ENCODE measurements at places on chromosomes 6 and 20.

DNA sequence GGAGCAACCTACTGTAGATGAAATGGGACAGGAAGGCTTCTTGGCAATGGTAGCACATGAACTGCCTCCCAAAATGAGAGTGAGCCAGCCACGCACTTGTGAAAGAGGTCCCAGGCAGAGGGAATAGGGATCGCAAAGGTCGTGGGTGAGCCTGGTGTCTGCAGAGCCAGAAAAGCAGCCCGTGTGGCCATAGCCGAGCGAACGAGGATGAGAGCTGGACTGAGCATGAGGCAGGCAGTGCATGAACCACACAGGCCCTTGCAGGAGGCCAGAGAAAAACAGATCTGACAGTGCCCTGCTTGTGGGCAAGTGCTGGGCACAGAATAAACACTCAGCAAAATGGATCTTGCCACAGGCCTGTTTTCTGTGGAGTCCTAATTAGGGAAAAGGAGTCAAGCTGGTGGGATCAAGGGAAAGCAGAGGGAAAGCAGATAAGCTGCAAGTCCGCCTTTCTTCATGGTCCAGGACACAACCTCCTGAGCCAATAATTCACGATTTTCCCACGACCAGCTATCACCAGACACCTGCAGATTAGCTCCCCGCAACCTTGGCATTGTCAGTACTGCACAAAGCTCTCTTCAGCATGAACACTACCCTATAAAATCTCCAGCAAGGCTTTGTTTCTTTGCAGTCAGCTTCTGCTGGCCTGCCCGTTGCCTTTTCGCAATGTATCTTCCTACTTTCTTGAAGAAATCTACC lies 44.0 kb downstream of the GCNT2 start:
- no peak for DNase-seq

DNA sequence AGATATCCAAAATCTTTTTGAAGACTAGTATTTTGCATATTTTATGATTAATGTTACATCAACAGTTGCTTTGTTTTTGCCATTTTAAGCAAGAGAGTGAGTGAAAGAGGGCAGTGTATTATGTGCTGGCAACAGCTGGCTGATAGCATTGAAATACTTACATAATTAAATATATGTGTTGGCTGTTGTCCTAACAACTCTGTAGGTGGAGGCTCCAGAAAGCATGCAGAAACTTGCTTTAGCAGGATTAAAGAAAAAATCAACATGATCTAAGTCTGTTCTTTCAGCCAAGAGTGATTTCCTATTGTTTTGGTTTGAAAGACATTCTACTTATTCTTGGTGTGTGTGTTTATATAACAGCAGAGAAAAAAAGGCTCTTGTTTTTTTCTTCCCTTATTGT lies 127.5 kb downstream of the CDKAL1 start:
- peak; percentile 21 for DNase-seq

DNA sequence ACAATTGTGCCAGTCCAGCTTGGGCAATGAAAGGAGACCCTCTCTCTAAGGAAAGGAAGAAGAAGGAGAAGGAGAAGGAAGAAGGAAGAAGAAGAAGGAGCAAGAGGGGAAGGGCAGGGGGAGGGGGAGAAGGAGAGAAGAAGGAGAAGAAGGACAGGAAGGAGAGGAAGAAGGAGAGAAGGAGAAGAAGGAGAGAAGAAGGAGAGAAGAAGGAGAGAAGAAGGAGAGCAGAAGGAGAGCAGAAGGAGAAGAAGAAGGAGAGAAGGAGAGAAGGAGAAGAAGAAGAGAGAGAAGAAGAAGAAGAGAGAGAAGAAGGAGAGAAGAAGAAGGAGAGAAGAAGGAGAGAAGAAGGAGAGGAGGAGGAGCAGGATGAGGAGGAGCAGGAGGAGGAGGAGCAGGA lies 22.5 kb upstream of the DEFB116 start:
- no peak for DNase-seq

DNA sequence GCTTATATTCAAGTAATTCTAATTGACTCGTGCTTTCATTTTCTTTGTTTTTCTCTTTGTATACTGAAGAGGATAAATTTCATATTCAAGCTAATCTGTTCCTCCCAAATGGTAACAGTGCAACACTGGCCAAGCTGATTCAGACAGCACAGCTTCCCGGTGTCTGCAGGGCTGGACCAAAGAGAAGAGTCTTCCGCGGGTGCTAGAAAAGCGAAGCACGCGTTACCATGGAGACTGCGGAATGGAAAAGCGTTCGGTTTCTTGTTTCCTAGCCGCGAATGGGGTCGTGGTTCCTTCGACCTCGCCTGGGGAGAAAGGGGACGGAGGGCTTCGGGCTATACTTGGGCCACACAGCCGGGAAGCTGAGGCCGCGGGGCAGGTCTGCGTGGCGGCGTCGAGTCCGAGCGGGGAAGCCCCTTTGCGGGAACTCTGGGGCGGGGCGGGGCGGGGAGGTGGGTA lies 6.2 kb upstream of the ZNF311 start:
- no peak for DNase-seq

- DNase-seq = no peak
These were observed 115.7 kb downstream of the TOX2 start for GRCh38 chr20:44030394-44030793.

- DNase-seq = no peak
These were observed 142.9 kb downstream of the HIVEP2 start for GRCh38 chr6:142802124-142802523.

DNA sequence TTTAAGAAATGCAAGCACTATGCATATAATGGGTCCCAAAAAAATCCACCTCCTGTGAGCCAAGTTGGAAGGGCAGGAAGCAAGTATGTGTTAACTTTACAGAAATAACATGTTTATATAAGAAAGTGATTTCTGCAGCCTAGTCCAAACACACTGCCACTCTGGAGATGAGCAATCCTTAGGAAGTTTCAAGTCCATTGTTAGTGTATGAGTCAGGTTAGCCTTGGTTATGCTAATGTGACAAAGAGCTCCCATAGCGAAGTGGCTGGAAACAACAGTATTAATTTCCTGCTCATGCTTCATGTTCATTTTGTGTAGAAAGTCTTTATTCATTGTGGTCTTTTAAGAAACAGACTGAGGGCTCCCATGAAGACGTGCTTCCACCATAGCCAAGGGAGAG lies 121.4 kb downstream of the TBXT start:
- no peak for DNase-seq

DNA sequence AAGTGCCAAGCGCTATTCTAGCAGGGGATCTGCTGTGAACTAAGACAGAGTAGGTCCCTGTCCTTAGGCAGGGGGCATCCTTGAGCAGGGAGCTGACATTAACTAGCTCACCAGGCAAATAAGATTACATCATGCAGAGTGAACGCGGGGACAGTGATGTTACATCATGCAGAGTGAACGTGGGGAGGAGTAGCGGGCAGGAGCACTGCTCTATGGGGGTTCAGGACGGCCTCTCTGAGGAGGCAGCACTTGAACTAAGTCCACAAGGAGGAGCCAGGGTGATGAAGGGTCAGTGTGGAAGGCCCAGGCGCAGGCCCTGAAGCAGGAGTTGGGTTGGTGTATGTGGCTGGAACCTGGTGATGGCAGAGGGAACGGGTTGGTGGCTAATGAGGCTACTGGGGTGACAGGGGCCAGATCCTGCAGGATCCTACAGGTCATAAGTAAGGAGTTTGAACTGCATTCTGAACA lies 38.7 kb downstream of the KAT14 start:
- DNase-seq = no peak

DNA sequence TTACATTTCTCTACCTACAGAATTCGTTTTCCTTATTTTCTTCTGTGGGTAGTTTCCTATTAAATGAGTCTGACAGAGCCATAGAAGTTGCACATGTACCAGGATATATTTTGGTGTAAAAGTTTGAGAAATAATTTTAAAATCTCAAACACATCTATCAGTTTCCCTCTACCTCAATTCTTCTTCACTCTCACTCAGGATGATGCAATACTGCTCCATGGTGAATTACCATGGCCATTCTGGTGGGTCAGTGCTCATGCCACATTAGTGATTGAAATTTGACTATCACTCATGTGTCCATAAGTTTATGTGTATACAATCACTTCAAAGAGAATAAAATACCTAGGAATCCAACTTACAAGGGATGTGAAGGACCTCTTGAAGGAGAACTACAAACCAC lies 151.7 kb downstream of the ARHGAP18 start:
- DNase-seq = no peak

- no peak for DNase-seq
These were observed 145.8 kb downstream of the OR2B2 start for GRCh38 chr6:27766405-27766804.

DNA sequence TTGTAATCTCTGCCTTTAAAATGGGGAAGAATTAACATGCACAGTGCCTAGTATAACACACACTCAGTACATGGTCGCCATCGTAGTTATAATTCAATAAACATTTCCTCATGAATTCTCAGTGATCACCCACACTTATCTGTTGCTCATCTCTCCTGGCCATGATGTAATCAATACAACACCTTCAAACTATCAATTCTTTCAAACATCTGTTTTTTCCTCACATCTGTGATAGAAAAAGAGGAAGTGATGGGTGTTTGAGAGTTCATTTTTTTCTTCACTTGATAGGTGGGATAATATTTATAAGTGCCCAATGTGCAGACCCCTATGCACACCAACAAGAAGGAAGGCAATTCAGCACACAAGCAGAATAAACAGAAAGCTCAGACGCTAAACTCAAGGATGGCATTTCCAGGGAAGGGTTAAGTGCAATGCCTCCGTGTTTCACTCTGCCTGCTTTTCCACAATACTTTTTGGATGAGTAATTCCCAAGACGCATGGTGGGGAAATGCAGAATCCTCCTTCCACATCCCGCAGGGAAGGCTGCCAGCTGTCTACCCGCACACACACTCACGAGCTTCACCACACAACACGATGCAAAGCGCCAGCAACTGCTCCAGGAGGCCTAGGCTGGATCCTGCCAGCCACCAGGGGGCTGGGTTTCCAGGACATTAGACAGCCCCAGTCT lies 100.3 kb downstream of the GMPR start:
- no peak for DNase-seq

DNA sequence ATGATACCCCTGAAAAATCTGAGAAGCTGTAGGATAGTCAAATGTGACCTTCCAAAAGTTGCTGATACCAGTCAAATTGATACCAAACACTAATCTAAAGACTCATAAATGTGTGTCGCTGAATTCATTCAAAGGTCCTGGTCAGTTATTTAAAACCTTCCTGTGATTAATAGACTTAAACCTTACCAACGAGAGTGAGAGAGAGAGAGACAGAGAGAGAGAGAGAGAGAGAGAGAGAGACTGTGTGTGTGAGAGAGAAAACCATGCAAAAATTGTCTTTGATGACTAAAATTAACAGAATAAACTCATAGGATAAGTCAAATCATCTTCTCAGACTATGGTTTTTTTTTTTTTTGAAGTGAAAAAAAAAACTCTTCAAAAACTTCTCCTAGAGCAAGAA lies 370.9 kb upstream of the HS3ST5 start:
- DNase-seq = no peak

DNA sequence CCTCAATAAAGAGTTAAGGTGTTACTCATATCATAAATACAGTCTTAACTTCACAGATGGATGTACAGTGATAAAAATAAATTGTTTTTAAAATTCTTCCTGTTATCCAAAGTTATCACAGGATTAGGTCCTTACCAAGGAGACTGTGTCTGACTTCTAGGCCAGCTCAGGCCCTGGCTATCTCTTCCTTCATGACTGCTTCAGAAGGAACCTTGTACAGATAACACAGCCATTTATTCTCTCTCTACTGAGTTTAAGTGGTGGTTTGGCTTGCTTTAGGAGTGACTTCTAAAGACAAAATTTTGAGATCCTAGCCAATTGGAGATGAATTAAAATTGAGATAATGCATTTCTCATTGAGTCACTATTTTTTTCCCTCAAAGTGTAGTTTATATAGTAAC lies 40.8 kb upstream of the RNF182 start:
- no peak for DNase-seq

DNA sequence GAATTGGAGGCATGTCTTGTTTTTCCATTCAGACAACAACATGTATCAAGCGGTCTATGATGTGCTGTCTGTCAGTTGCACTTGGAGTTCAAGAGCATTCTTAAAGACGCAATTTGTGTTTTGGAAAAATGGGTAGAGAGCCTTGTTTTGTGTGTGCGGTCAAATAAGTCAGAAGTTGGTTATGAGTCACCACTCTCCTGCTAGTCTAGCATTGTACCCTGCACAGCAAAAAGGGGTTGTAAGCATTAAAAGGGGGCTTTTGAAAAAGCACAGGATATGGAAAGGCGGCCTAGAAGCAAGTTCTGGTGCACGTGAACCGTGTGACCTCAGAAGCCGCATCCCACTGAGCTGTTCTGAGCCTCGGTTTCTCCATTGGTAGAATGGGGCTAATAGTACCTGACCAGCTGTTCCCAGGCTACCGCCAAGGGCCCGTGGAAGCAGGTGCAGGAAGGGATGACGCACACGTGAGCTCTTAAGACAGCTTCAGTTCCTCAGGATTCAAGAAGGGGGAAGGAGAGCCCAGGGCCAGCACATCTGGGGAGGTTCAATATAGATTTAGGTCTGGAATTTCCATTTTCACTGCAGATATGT lies 61.6 kb upstream of the SNX9 start:
- no peak for DNase-seq

GRCh38 chr20:44208770-44209169 lies 1.8 kb downstream of the OSER1 start:
- DNase-seq = no peak

DNA sequence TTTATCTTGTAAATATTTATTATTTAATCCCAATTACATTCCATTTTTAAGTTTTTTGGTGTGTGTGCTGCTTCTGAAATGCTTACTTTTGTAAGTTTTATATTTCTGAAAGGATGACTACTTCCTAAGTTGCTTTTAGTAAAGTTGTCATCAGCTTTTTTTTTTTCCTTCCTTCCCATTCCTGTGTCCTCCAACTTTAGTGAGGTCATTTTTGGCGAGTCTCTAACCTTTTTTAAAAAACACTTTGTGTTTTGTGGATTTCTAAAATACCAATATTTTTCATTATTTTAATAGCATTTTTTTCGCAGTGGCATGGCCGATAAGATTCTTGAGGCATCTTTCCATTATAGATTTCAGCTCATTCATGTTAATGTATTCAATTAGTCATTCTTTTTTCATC lies 30.9 kb downstream of the FIG4 start:
- DNase-seq = no peak

DNA sequence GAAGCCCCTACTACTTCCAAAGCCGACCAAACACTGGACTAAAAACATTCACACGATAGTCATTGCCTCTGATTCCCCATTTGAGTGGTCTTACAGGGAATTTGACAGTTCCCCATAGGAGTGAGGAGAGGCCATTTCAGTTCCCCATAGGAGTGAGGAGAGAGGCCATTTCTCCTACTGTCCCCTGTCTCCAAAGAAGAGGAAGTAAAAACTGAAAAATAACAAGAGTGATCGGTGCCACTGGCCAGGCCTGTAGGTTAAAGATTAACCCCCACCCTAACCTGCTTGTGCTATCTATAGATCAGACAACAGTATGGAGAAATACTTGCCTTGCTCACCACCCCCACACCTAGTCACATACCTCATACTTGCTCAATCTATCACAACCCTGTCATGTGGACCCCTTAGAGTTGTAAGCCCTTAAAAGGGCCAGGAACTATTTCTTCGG lies 204.0 kb upstream of the MOCS1 start:
- DNase-seq = no peak

- no peak for DNase-seq
These were observed 148.3 kb upstream of the SCGN start for GRCh38 chr6:25503686-25504085.

GRCh38 chr6:20810727-20811108 lies 276.5 kb downstream of the CDKAL1 start:
- no peak for DNase-seq
